ENCODE measurements at places on chromosomes 16 and 17. TPM values are rescaled to one million over a fixed set of nuclear protein-coding genes. Genes with fewer than 3 reads are reported as not detected.

Gene TRAP1
- total RNA-seq, result 63.3 TPM

Gene WFIKKN2
- total RNA-seq, result not detected

Gene VAT1L
- 3.3 TPM for total RNA-seq

Gene CBX2
- 6.7 TPM for total RNA-seq

Gene MAPT
- total RNA-seq, result 2.2 TPM

Gene CD300H
- total RNA-seq, result not detected

DNA sequence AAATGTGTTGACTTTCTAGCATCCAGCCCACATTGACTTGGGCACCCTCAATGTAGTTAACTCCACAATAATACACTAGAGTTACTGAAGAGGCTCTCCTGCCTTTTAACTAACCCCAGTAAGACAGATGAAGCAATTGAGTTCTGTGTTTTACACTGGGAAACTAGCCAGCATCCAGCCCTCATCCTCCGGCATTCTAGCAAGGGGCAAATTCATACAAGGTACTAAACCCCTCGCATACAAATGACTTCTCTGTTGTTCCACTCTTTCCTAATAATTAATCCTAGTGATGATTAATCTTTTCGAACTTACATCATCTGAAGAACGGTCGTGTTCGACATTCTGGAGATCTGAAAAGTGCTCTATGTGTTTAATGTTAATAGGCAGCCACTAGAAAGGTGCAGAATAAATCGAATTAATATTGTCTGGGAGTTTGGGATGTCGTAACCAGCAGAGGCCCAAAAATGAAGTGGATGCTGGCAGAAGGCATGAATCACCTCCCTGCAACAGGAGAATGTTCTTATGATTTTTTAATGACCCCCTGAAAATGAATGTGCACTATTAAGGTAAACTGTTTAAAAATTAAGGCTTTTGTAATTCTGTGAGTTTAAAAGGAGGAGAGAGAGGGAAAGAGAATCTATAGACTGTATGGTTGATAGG is 249.4 kb downstream of the SNX29 start:
- DNase-seq, result peak; percentile 28

DNA sequence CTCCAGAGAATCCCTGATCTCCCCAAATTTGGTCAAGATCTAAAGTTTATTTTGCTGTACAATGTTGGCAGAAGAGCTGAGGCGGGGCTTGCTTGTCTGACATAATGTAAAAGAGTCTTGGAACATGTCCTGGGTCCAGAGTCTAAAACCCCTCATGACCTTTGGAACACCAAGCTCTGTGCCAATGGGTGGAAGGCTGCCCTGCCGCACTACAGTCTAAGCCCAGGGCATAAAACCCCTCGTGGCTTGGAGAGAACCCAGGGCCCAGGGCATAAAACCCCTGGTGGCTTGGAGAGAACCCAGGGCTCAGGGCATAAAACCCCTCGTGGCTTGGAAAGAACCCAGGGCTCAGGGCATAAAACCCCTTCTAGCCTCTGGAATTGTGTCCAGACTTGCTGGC is 36.7 kb downstream of the CCDC57 start:
- no peak for DNase-seq

GRCh38 chr17:11446316-11446715 is 152.0 kb upstream of the DNAH9 start:
- no peak for DNase-seq

- DNase-seq, result no peak
Measured at GRCh38 chr17:69342896-69343644, 16.1 kb upstream of the ABCA5 start.

- DNase-seq, result no peak
Measured at GRCh38 chr17:15943971-15944758, 765 bp upstream of the ADORA2B start.

DNA sequence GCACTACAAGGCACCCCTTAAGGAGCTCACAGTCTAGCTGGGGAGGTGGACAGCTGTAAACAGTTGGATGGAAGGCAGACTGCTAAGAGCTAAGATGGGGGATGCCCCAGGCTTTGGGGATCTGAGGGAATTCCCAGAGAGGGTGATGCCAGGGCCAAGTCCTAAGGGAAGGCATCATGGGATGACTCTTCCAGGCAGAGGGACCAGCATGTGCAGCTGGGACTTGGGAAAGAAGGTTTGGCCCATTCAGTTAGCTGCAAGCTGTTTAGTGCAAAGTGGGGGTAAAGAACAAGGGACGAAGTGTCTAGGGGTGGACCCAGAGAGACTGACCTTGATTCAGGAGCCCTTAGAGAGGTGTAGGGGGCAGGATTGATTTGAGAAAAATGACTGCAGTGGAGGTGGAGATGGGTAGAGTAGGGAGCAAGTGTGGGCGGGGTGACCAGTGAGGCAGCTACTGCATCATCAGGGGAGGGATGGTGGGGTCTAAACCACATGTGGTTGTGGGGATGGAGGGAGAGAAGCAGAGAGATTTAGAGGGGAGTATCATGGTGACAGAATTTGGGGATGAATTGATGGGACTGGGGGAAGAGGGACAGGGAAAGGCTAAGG is 27.1 kb upstream of the PHF12 start:
- DNase-seq, result no peak

GRCh38 chr16:70432723-70433457 is 6.0 kb downstream of the ST3GAL2 start:
- DNase-seq, result no peak

GRCh38 chr17:12290207-12290606 is 269.5 kb downstream of the MAP2K4 start:
- no peak for DNase-seq

GRCh38 chr16:87345726-87346424 is 28.7 kb upstream of the C16orf95 start:
- DNase-seq, result no peak

GRCh38 chr17:63500543-63501390 is 22.4 kb upstream of the KCNH6 start:
- no peak for DNase-seq

DNA sequence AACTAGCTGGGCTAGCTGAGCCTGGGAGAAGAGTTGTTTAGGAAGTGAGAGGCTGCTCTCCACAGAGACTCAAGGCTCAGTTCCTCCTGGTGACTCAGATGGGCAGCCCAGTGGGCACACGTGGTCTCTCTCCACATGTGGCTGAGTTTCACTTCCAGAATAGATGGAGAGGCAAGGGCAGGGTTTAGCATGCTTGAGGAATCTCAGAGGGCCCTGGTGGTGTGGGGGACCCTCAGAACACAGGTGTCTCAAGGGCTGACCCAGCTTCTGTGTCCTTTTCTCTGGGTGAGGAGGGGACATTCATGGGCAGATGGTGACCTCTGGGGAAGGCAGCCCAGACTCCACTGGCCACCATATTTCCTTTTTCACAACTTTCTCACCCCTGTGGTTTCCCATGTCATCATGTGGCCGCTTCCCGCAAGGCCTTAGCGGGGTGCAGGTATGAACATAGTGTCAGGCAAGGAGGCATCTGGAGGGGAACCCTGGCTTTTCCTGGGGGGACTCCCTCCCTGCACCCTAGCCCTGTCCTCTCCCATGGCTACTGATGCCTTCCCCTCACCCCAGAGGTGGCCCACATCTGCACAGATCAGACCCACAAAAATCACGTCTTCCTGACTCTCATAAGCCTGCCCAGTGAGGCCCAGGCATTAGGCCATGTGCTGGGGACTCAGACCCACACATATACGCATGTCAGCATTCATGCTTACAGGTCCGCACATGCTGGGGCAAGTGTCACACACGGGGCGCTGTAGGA is 3.3 kb downstream of the GRN start:
- no peak for DNase-seq

DNA sequence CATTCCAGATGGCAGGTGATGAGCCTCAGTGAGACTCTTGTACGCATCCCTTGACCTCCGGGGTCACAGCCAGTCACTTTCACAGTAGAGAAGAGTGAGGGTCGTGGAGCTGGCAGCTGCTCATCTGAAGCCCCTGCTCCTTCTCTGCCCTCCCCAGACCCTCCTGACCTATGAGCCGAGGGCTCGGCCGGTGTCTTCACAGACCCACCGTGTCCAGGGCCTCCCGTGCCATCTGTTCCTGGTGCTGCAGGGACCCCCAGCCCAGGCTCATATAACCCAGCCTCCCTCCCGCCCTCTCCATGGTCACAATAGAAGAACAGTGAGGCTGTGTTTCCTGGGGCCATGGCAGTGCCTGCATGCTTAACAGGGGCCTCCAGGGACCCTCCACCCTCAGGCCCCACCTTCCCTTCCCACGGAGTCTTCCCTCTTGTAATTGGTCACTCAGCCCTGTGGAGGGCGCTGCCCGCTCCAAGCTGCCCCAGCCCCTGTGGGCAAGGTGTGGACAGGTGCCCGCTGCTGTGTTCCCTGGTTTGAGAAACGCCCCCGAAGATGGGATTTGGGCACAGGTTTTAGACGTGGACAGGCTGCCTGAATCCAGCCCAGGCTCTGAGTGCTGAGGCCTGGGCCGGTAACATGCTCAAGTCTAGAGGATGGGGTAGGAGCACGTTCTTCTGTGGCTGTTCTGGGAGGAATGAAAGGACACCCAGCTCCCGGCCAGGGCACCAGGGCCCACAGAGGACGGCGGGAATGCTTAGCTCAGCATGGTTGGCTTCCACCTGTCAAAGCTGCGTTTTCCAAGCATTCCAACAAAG is 38.7 kb downstream of the ACSF3 start:
- DNase-seq, result no peak

DNA sequence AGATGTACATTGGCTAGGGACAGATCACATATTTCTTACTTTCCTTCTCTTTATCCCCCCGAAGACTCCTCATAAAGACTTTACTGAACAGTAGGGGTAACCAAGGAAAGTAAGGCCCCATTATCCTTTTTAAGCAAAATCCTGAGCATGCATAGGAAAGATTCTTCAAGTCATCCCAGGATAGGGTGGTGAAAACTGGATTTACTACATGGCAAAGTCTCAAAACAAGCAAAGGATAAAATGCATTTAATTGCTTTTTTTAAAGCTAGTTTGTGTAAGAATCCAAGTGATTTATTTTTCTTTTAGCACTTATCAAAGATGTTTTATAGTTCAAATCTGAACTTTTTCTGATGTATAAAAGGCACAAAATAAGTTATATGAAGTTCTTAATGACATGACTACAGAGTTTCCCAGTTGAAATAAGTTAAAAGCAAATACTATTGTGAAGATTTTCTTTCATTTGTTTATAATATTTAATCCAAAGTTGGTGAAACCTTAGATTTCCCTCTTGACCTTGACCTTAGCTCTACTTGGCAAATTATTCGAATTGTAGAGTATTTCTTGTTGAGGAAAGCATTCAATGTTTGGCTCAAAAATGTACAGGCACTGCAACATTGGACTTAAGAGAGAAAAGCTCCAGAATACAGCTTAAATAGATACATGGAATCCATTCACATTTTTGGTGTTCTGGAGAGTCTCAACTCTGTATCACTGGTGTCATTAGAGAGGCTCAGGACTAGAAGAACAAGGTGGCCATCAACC is 104.3 kb downstream of the ABCA8 start:
- DNase-seq, result no peak

DNA sequence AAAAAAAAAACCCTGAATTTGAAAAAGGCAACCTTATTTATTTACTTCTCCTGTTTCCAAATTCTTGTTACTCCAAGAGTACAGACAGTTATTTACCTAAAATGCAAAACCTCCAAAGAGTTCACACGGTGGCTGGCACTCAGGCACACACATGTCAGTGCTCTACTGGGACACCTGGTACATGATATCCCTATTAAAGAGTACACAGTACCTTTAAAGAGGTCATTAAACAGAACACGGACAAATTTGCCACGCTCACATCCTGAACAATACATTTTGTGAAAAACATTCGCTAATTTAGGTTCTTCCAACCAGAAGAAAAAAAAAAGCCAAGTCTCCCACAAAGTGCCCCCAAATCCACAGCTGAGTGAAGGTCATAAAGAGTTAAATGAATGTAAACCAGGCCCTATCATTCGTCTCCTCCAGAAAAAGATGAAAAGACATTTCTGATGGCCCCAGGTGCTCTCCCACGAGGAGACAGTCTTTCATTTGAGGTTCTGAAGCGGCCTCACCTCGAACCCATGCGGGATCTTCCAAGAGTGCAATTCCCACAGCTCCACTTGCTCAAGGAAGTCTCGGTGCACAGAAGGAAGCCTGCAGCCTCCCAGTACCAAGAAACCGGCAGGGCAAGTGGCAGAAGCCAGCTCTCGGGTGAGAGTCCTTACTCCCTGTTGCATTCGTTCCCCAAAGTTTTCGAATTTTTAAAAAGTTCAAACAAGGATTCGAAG is 993 bp downstream of the ERN1 start:
- no peak for DNase-seq

GRCh38 chr17:45809499-45809898 is 25.4 kb downstream of the CRHR1 start:
- DNase-seq, result no peak

GRCh38 chr16:79844603-79845002 is 244.1 kb upstream of the MAF start:
- no peak for DNase-seq

DNA sequence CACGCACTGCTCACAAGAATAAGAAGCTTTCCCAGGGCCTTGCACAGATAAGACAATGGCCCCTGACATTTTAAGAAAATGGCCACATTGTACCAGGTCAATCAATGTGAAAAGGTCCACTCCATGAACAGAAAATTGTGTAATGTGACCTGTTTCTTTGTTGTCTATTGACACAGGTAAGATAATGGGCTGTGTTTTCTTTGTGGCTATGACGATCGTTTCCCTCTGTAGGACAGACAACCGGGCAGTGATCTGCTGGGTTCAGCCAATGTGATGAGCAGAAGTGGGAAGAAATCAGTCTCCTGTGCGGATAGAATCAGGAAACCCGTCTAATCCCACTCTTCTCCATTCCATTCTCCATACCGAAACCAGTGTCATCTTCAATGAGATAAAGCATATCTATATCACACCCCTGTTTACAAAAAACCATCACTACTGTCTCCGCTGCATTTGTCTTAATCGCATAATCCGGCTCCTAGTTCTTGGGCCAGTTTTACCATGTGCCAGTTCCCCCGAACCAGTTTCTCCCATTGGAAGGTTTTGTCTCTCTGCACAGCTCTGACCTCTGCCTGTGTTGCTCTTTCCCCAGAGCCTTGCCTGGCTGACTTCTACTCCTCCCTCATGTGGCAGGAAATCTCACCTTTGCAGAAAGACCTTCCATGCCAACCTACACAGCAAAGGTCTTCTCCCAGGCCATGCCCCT is 66.9 kb upstream of the ATF7IP2 start:
- DNase-seq, result no peak
